ENCODE measurements at places on chromosomes 11 and 22.

- DNase-seq: no peak
These were observed 174.5 kb upstream of the NTM start for GRCh38 chr11:131195661-131196517.

- DNase-seq: no peak
These were observed 610.7 kb downstream of the NTM start for GRCh38 chr11:131980888-131981668.

DNA sequence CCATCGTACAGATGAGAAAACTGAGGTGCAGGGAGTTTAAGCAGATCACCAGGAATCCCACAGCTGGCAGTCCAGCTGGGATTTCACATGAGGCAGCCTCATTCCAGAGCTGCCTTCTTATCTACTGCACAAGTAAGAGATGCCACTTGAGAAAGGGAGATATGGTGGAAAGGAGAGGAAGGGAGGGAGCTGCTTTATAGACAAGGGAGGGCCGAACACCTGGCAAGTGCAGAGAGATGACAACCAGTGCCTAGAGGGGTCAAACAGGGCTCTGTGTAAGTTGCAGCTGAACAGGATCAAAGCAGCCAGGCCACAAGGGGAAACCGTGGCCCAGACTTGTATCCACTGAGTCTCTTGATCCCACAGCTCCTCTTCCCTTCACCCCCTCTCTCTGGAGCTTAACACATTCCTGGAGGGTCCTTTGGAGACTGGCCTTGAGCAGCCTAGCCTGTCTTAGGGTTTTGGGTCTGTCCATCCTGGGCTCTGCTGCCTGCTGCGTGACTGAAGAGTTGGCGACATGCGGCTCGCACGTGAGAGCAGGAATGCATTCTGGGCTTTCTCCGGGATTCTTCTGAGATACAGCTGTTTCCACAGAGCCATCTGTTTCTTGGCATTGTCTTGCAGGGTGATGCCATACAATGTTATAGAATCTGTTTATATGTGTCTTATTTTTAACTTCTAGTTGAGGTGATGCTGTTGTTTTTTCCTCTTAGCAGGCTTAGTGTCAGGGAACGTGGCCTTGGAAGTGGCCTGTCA lies 268.5 kb upstream of the SYN3 start:
- DNase-seq: no peak

DNA sequence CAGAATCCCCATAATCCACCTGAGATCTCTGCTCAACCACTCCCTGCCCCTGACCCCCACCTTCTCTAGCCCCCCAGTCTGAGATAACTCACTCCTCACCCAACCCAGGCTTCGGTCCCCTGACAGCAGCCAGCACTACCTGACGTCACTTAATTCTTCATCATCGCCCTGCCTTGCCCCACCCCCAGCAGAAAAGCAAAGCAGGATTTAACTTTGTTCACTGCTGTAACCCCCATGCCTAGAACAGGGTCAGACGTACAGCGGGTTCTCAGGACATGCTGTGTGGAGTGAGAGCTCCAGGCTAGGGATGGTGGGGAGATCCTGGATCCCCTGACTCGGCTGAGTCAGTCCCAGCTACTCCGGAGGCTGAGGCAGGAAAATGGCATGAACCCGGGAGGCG lies 45.8 kb downstream of the ELFN2 start:
- no peak for DNase-seq

DNA sequence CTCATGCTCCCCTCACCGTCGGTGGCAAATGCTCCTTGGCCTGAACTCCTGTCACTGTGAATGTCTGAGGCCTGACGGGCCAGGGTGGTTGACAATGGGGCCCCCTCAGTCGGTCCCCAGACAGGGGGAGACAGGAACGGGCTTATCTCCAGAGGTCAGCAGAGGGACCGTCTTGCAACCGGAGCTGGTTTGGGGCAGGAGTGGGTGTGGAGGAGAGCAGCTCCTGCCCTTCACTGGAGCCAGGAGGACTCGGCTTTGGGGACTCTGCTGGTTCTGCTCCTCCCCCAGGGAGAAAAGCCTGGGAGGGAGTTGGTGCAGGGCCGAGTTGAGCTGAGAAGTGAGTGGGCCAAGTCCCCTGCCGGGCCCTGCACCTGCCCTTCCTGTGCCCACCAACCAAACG lies 354.4 kb downstream of the BRD1 start:
- DNase-seq: no peak

GRCh38 chr22:26884921-26885320 lies 227.5 kb downstream of the MIAT start:
- no peak for DNase-seq

- no peak for DNase-seq
These were observed 96.1 kb upstream of the THY1 start for GRCh38 chr11:119518746-119519730.

DNA sequence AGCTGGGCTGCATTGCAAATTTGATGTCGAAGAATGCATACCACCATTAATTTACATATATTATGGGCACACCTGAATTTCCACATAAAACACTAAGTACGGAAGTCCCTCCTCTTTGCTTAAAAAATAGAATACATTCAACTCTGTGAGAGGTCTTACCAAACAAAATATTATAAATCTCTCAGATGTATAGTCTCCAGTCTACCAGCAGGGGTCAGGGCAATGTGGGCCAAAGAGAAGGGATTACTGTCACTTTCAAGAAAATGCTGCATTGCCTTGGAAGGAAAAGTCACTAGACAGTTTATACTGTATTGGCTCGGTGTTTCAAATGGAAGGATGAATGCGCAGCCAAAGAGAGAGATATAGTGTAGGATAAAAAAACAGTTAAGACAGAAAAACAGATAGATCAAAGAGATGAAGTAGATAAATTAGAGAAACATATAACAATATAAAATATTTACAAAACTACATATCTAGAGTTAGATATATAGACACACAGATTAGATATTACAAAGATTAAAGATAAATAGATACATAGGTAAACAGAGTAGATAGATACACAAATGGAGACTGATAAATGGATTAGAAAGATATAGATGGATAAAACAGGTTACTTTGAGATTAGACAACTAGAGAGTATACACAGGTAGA lies 20.9 kb downstream of the SERGEF start:
- DNase-seq: peak; percentile 67

DNA sequence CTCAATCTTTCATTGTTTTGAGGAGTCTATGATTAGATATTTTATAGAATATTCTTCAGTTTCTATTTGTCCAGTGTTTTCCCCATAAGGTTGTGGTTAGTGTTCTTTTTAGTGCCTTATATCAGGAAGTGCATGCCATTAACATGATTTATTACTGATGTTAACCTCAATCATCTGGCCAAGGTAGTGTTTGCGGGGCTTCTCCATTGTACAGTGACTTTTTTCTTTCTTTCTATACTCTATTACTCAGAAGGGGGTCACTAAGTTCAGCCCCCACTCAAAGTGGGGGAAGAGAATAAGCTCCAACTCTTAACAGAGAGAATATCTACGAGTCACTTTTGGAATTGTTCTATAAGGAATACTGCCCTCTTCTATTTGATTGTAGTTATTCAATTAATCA lies 415.8 kb downstream of the DYNC2H1 start:
- DNase-seq: no peak

DNA sequence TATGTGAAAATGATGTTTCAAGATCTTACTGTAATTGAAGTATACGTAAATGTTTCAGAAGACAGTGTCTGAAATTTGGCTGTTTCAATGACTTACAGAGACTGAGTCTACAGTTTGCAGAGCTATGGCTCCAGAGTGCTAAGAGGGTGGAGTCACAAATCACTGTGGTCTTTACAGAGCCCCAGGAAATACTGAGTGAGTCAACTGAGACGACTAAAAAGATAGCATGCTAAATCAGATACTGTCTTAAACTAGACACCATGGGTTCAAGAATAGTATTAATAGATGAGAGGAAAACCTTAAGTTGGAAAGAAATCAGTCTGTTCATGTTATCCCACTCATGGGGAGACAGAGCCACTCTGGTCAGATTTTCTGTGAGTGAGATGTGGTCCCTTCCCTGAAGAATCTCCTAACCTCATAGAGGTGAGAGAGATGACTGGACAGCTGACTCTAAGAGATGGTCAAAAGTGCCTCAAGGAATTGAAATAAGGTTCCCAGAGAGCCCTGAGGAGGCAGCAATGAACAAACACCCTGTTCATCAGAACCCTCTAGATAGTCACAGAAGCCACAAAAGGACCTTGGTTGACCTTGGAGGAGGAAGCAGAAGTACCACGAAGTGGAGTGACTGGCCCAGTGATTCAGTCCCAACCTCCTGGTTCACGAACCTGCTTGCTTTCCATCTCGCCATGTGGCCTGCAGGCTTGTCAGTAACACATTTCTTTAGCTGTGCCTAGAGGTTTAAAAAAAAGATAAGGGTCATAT lies 30.2 kb downstream of the C11orf91 start:
- DNase-seq: no peak

DNA sequence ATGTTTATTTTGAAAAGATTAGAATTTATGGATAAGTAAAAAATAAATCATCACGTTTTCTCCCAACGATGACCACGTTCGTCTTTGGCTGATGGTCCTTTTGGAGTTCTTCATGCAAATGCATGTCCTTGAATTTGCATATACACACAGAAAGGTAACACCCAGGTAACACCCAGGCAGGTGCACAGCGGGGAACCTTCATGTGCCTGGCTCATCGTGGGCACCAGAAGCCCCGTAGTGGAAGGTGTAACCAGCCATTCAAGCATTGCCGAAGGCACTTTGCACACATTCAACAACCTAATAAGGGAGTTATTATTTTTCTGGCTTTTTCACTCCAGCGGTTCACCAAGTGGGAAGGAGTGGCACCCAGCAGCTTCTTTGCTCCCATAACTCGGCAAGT lies 404.6 kb downstream of the TBC1D22A start:
- DNase-seq: no peak

DNA sequence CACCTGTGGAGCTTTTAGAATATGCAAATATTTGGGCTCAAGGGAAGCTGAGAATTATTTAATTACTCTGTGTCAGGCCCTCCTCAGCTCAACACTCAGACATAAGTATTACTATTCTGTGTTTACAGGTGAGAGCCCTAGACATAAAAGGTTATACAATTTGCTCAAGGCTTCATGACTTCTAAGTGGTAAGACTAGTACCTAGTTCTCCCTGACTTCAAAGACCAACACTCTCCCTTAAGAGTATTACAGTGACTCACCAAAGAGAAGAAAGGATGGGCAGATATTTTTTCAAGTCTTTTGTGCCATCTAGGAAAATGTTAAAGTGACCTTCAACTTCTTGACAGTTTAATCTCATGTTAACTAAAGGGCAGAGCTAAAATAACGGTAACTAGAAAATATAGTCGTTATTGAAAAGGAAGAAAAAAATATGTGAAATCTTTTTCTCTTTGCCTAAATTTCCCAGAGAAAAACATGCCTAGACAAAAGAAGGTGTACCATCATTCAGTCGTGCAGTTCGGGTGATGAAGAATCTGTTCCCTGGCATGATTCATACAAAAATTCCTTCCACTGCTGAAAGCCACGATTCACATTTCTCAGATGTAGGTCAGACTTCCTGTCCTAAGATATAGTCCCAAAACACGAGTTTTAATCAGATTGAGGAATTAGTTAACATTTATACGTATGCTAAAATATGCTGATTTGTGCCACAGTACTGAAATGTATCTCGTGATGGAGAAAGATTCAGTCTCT lies 849.1 kb upstream of the API5 start:
- no peak for DNase-seq

GRCh38 chr11:596374-596773 lies 19.4 kb downstream of the IRF7 start:
- DNase-seq: no peak

- no peak for DNase-seq
These were observed 1.6 kb downstream of the MARK2 start for GRCh38 chr11:63840356-63841060.

DNA sequence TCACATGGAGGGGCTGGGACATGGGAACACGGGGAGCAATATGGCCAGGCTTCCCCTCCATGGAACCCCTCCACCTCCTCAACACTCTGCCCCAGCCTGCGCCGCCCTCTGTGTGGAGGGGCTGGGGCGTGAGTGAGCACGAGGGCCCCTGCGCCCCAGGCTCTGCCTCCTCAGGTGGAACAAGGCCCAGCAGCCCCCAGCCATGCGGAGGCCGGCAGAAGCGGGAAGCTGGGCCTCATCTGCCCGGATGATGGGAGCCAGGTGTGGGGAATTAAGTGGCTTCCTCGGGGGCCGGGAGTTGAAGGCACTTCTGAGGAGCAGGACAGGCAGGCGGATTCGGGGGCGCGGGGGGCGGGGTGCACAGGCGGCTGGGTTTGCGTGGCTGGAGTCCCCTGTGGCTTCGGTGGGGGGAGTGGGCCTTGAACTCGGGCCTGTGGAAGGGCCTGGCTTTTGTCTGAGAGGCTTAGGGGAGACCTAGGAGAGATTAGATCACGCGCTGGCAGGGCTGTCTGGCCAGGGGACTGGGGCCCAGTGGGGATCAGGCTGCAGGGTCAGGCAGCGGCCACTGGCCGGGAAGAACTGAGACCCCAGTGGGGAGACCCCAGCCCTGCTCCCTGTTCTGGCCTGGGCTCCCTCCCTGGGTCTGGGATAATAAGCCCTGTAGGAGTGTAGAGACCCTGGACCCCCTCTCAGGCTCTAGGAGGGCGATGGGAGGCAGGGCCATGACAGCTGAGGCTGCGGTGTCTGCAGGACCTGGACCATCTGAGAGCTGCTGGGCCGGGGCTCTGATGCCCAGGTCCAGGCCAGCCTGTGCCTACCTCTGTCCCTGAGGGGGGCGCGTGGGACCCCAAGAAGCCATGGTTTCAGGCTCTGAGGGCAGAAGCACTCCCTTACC lies 13.3 kb downstream of the PRR33 start:
- DNase-seq: no peak

GRCh38 chr11:9759519-9760192 lies 95.8 kb downstream of the SWAP70 start:
- peak; percentile 77 for DNase-seq

GRCh38 chr22:22745225-22746060 lies 101.0 kb downstream of the GGTLC2 start:
- peak; percentile 38 for DNase-seq

- DNase-seq: no peak
These were observed 22.8 kb downstream of the SLC5A4 start for GRCh38 chr22:32232191-32232830.

DNA sequence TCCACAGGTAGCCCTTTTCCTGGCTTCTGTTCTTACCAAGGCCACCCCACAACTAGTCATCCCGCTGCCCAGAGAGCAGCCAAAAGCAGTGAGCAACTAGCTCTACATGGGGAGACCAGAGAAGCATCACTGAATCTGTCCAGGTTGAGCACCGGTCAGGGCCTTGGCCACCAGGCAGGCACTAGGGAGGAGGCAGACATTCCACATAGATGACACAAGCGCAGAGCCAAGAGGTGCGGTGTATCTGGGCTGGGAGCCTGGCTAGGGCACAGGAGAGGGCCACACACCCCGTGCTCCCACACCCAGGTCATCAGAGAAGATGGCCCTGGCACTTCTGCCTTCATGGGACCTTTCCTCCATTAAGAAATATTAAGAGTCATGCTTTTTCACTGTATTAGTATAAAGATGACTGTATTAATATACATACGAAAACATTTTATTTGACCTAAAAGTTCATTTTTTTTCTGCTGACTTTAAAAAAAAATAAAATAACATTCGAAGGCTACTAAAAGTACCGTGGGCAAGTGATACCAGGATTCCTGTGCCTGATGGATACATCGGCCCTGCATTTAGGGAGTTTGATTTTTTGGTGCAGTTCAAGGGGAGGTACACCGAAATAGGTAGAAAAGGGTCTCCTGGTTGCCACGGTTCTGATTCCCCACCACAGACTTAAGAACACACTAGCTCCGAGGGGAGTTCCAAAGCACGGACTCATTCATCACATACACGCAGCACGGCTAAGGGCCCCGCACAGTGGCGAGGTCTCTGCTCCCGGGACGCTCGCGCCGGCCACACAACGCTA lies 1.2 kb downstream of the DGCR2 start:
- no peak for DNase-seq

All from germinal center (tissue), 1 donor.